Karpas-422 (cell line): ENCODE measurements at places on chromosomes 2 and 18.

DNA sequence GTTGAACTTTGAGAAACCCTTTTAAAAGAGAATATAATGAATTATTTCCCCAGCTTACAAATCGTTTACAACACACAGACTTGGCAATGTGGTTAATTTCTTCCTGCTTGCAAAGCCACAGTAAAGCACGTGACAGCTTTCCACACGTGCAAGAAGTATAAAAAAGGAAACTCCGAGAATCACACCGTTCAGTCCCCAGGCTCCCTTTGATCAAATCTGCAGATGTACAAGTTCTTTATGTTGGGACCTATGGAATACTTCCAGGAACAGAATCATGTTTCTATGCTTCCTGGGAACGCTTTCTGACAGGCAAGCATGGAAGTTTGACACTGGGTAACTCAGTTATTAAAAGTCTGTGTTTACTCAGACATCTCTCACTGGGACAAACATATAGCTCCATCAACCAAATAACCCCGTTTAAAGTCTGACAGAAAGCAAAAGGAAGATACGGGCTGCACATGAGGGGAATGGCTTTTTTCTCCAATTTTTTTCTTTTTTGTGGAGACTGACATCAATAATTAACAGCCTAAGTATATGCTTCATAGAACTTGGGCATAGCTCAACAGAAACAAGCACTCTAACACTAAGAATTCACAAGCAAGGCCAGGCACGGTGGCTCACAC, 134.8 kb downstream of the EIPR1 start:
- no peak for DNase-seq

- no peak for DNase-seq
These were observed 111.3 kb downstream of the EML6 start for GRCh38 chr2:54834721-54835120.

GRCh38 chr2:69437751-69438154, 518 bp upstream of the NFU1 start:
- DNase-seq: no peak

DNA sequence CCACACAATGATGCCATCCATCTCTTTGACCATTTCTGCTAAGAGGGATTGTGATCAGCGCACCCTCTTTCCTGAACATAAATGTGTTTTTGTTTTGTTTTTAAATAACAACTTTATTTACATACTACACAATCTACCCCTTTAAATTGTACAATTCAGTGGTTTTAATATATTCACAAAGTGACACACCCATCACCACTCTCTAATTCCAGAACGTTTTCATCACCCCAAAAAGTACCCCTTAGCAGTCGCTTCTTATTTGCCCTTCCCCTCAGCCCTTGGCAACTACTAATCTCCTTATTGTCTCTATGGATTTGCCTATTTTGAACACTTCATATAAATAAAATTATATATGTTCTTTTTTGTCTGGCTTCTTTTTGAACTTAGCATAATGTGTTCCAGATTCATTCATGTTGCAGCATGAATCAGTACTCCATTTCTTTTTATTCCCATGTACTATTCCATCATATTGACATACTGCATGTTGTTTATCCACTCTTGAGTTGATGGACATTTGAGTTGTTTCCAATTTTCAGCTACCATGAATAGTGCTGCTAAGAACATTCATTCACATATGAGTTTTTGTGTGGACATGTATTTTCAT, 150.9 kb upstream of the NABP1 start:
- DNase-seq: no peak

- no peak for DNase-seq
These were observed 94.2 kb upstream of the DLGAP1 start for GRCh38 chr18:4549164-4549872.

DNA sequence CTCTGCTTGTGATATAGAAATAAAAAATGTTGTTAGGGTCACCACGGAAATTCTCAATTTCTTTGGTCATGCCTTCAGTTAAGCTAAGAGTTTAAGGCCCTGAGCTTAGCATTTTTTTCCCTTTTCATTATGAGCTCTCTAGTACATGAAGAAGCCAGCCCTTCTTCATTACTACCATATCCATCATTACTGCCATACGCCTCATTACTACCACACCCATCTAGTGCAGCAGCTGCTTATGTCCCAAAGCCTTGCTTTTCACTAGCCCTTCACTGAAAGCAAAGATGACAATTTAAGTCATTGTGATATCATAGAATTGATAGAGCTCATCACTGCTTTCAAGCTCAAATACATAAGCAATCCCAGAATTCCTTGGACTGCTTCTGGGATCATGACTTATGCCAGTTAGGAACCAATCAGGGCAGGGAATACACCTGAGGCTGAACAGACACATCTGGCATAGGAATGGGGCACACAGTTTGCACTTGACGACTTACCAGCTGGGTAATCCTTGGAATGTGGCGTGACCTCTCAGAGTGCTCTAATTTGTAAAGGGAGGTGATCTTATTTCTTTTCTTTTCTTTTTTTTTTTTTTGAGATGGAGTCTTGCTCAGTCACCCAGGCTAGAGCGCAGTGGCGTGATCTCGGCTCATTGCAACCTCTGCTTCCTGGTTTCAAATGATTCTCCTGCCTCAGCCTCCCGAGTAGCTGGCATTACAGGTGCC, 40.3 kb downstream of the SOWAHC start:
- DNase-seq: no peak

DNA sequence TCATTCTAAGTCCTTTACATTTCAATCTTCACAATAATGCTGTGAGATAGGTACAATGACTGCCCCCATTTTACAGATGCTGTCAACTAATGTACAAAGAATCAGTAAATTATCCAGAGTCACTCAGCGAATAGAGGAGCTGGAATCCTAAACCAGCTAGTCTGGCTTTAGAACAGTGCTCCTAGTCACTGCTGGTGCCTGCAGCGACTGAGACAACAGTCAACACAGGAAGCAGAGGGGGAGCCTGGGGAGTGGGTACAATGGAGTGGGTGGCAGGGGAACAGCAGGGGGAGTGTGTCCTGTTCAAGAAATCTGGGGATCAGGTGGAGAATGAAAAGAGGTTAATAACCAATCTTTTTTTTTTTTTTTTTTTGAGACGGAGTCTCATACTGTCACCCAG, 37.3 kb downstream of the CCDC93 start:
- DNase-seq: no peak

- no peak for DNase-seq
These were observed 260.2 kb downstream of the TMX3 start for GRCh38 chr18:68454511-68455228.

DNA sequence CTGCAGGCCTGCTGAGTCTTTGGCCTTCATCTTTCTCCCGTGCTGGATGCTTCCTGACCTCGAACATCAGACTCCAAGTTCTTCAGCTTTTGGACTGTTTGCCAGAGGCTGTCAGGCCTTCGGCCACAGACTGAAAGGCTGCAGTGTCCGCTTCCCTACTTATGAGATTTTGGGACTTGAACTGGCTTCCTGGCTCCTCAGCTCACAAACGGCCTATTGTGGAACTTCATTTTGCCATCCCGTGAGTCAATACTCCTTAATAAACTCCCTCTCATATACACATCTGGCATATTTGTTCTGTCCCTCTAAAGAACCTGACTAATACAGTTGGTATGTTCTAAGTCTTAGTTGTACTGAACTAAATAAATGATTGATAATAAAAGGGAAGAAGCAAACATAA, 702.8 kb upstream of the LINC00305 start:
- no peak for DNase-seq

DNA sequence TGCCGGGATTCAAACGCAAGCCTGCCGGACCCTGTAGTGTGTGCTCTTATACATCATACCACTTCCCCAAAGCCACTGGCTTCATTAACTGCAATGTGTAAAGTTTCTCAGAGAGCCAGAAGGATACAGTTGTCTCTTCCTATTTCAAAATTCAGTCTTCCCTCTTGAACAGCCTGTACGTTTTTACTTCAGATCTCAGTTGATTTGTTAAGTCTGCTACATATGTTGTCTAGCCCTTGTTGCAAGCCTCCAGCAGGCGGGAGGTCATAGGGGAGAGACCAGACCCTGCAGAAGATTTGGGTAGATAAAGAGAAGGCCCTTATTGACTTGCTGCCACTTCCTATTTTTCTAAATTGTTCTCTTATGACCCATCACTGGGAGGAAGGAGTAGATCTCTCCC, 56.2 kb downstream of the ARHGEF33 start:
- DNase-seq: no peak

DNA sequence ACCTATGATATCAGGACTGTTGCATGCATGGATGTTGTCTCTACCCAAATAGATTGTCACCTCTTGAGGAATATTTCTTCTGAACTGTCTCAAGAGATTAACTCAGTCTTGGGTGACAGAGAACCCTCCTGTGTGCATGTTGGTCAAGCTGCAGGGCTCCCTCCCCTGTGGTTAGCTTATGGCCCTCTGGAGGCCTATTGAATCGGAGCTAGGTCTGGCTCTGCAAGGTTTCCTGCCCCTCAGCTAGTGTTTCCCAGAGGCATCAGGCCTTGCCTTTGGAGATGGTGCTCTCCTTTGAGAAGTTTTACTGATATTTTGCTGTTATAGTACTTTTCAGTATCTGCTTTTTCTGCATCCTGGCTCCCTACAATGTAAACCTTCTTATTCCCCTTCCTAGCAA, 769.2 kb upstream of the FAM98A start:
- DNase-seq: no peak

GRCh38 chr2:237967463-237967951, 693 bp downstream of the UBE2F start:
- no peak for DNase-seq

GRCh38 chr2:39408351-39409136, 28.5 kb downstream of the MAP4K3 start:
- DNase-seq: no peak

GRCh38 chr2:102895376-102895775, 133.5 kb downstream of the TMEM182 start:
- DNase-seq: no peak

- no peak for DNase-seq
These were observed 420.1 kb upstream of the ACVR2A start for GRCh38 chr2:147424766-147425165.

DNA sequence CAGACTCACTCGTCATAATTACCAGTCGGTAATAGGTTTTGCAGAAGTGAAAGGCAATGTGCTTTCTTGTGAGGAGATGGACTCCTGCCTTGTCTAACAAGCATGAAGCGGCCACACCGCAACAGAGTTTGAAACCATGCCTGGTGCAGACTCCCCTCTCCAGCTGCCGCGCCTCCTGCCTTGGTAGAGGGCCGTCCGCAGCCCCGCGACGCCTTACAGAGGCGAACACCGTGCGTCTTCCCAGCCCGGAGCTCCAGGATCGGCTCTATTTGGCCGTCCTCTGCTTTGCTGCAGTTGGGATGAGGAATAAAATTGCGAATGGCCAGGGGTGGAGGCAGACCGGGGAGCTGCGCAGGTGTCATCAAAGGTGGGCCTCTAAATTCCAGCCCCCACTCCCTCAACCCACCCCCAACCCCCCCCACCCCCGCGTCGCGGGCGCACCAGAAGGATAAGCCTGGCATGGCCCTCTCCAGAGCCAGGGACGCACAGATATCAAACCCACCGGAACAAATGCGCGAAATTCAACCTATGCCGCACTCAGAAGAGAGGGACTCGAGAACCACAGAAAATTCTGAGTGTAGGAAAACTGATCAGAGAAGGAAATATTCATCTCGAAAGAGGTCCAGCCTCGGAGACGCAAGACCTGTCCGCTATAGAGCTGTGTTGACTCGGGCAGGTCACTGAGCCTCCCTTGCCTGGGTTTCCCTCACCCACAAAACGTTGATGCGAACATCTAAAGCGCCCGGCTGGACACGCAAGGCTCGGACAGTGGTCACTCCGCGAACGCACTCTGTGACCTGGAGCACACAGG, 1.1 kb downstream of the TRABD2A start:
- DNase-seq: no peak

GRCh38 chr2:71575966-71576365, 122.6 kb downstream of the DYSF start:
- DNase-seq: no peak

GRCh38 chr2:232444409-232445148, 11.4 kb upstream of the ALPI start:
- peak; percentile 90 for DNase-seq

- DNase-seq: no peak
These were observed 40.7 kb upstream of the TANK start for GRCh38 chr2:161119483-161119882.

DNA sequence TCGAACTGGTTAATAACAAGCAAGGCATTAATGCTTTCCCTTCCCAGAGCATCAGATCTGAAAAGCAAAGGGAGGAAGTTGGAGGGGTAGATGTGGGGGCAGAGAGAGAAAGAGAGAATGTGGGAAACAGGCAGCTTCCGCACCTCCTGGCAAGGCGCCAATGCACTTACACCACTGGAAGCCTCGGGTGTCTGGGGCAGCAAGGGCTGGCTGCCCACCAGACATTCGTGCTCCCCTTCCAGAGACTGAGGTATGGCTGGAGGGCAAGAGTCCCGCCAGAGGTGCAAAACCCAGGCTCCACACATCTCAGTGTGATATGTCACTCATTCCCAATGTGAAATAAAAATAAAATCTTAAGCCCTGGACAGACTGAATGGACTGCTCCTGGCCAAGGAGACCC, 46.4 kb downstream of the TEX51 start:
- DNase-seq: no peak

DNA sequence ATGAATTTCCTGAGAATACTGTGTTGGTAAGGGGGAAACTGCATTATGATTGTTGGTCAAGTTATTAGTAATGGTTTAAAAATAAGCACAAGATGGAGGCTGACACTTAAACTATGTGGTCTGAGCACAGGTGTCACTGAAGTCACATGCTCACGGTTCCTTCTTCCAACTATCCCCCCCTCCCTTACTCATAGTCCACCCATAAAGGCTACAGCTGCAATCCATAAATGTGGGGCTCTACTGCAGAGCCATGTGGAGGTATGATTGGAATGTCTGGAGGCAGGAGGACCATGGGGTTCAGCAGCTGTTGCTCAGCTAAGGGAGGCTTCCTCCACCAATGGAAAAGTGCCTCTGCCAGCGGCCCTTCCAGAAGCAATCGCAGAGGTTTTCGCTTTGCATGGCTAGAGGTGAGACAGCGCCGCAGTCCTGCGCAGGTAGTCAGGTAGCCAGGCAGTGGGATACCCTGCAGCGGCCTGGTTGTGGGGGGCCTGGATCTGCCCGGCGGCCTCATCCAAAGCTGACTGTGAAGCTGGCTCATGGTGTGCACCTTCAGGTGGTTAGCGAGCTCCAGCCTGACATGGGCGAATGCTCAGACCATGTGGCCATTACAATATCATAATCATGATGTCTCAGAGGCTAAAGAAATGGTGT, 249.6 kb downstream of the DCDC2C start:
- no peak for DNase-seq

DNA sequence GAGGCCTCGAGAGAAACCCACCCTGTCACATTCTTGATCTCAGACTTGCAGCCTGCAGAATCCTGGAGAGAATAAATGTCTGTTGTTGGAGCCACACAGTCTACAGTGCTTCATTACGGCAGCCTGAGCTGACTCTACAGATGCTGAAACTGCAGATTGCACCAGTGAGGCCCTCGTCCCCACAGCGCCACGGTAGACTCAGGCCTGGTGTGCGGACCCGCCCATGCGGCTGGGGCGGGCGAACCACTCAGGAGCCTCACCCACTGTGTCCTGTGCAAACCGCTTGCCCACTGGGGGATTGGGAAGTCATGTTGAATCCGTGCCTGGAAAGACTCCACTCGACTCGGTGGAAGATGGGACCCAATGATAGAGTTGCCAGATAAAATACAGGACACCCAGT, 125.2 kb upstream of the COPS8 start:
- no peak for DNase-seq

GRCh38 chr2:1990151-1990589, 245.9 kb upstream of the PXDN start:
- no peak for DNase-seq
